ENCODE measurements at places on chromosomes 12 and 14. TPM values are rescaled to one million over a fixed set of nuclear protein-coding genes. Genes with fewer than 3 reads are reported as not detected.

COX8C gene
- total RNA-seq, result not detected

AKAP3 gene
- 0.18 TPM for total RNA-seq

STXBP6 gene
- total RNA-seq, result 1.9 TPM

SLC17A8 gene
- not detected for total RNA-seq

BRF1 gene
- total RNA-seq, result 29.8 TPM

CCDC177 gene
- total RNA-seq, result 0.02 TPM

AICDA gene
- total RNA-seq, result 0.05 TPM

SLC16A7 gene
- 0.20 TPM for total RNA-seq
